CD8-positive, alpha-beta memory T cell (primary cell): ENCODE measurements at places on chromosomes 3 and 15.

DNA sequence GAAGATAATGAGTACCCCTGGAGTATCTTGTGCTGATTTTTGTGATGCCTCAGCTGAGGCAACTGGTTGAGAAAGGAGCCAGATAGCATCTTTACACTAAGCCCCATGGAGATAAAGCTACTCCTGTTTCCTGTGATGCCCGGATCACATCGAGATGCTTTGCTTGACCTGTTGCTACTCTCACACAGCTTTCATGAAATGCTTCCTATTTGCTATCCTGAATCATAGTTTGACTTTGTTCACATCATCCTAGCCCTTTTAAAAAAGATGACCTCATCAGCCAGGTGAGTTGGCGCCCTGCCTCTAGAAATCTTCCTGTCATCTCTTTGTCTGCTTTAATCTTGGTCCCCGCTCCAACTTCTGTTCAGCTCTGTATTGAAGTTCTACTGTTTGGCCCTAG lies 409.6 kb upstream of the TBL1XR1 start:
- DNase-seq: no peak

- no peak for DNase-seq
Observed at GRCh38 chr3:195565716-195566115, 18.0 kb downstream of the APOD start.

DNA sequence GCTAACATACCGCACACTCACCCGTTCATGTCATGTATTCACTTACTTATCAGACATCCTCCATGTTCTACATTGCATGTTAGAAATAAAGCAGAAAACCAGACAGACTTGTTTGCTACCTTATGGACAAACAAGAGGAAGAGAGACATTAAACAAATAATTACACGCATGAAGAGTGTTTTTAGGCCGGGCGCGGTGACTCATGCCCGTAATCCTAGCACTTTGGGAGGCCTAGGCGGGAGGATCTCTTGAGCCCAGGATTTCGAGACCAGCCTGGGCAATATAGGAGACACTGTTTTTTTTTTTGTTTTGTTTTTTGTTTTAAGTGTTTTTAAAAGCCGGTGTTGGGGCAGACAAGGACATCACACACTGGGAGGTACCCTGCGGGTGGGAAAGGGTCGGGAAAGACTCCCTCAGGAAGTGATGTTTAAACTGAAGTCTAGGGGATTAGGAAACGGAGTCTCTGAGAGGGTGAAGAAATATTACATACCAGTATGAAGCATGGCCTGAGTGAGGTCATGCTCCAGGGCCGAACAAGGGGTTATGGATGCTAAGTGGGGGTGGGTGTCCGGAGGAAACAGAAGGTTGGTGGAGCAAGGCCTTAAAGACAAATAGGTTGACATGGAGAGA lies 2.1 kb upstream of the USP3 start:
- no peak for DNase-seq

GRCh38 chr3:107365051-107365450 lies 12.2 kb upstream of the CCDC54 start:
- no peak for DNase-seq

DNA sequence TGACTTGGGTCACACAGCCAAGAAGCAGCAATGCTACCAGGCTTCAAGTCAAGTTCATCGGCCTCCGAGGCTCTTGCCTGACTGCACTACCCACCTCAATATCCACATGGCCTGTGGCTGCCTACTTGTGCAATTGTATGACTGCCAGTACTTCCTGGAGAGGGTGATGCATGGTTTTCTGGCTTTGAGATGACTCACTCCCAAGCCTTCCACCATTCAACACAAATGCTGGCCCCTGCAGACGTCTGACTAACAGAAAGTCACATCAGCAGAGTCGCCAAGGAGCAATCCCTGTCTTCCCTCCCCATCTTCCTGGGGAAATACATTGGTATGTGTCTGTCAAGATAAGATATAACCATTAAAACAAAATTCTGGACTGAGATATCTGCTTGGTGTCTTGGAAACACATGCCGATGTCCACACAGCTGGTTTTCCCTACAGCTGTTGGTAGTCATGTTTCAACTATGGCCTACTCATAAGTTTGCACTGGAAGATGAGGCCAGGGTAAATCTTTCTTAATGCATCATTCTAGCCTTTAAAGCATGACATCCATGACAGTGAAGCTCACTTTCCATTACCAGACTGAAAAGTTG lies 79.6 kb upstream of the SPATA12 start:
- no peak for DNase-seq

DNA sequence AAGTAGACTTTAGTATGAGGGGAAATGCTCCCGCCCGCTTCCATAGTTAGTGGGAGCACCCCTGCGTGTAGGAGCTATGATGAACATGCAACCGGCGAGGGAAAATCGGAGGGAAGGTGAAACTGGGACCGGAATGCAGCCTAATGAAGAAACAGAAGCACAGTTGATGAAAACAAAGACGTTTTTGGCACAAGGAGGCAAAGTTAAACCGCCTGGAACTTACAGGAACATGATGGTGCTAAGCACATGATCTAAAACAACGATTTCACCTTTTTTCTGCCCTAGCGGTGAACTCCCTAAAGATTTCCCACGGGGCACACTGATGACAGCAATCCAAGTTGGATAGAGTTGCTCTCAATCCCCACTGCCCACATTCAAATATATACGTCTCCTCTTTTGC lies 49.4 kb upstream of the SPATA12 start:
- no peak for DNase-seq

DNA sequence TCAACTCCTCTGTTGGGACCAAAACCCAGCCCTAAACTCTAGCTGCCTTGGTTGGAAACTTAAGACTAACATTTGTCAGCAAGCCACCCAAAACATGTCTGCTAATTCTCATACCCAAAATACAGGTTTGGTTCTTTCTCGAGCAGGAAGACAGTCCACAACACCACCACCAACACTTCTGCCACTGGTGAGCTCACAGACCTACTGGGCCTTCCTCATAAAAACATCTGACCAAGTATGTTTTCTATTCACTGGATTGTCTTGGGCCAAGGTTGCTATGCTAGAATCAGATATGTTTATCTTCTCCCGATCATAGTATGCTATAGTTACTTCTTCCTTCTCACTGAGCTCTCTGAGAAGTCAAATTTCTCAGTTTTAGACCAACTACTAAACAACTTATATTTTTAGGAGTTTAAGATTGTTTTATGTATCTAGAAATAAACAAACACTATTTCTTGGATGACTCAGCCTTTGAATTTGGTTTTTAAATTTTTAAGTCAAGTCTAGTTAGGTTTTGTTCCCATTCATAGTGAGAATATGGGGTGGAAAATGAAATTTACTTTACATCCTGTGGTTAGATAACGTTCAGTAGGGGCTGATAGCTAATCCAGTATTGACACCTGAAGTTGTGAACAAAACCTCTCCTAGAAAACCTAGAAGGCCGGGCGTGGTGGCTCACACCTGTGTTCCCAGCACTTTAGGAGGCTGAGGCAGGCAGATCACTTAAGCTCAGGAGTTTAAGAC lies 360.5 kb downstream of the RSL24D1 start:
- no peak for DNase-seq

DNA sequence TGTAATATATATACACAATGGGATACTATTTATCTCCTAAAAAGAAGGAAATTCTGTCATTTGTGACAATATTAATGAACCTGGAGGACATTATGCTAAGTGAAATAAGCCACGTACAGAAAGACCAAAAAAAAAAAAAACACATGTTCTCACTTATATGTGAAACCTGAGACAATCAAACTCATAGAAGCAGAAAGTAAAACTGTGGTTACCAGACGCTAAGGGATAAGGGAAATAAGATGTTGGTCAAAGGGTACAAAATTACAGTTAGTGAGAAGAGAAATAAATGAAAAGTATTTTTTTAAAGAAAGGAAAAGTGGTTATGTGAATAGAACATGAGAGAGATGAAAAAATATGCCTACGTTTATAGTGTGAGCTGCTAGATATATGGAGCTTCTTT lies 101.1 kb downstream of the CPNE4 start:
- no peak for DNase-seq

GRCh38 chr3:157652366-157652765 lies 149.2 kb upstream of the VEPH1 start:
- no peak for DNase-seq

DNA sequence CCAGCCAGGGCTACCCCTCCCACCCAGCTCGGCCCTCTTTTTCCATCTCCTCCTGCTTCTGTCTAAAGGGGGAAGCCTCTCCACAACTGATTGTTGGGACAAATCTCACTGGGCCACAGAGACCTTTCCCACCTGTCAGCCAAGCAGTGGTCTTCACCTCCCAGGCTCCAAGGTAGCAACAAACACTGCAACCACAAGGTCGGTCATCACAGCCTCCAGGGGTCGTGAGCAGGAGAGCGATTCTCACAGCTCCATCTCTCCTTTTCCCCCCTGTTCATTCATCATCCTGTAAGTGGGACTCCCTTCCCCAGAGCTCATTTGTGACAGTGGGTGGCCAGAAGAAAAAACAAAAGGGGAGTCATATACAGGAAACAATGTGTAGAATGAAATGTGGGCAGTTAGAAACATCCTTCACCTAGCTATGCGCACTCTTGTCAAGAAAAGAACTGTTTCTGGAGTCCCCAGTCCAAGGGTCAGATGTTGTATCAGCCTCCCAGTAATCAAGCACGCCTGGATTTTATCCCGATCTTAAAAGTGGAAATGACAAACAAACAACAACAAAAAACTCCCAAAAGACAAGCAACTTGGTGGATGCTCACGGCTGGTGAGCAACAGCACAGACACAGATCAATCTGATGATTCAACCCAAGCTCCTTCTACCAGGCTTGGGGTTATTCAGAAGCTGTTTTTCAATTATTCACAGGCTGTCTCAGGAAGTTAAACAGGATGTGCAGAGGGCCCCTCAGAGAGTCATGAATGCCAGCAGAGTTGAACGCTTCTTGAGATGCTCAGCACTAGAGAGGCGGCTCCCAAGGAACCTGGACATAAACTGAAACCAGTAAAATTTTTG lies 22.4 kb downstream of the LYZL4 start:
- peak; percentile 24 for DNase-seq

GRCh38 chr3:196793246-196793645 lies 53.6 kb downstream of the PAK2 start:
- DNase-seq: no peak

- DNase-seq: no peak
Observed at GRCh38 chr15:93563218-93563617, 474.2 kb upstream of the RGMA start.

GRCh38 chr3:24385012-24385615 lies 109.5 kb downstream of the THRB start:
- DNase-seq: no peak

GRCh38 chr15:101049282-101049681 lies 130.1 kb downstream of the LRRK1 start:
- DNase-seq: no peak

DNA sequence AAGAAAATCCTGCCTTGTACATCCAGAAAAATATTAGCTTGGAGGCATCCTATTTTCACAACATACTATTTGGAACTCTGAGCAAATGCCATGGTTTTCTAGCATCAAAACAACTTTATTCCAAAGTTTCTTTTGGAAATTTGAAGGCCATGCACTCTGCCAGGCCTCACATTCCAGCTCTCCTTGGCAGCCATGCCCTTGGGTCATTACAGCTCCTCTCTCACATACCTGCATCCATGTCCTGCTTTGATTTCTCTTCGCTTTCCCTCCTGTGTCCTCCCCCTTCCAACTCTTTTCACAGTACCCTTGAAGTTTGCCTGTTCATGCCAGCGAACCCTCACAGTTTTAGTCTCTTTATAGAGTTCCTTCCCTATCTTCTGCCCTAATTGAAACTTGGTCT lies 70.9 kb upstream of the TPRG1 start:
- DNase-seq: no peak

DNA sequence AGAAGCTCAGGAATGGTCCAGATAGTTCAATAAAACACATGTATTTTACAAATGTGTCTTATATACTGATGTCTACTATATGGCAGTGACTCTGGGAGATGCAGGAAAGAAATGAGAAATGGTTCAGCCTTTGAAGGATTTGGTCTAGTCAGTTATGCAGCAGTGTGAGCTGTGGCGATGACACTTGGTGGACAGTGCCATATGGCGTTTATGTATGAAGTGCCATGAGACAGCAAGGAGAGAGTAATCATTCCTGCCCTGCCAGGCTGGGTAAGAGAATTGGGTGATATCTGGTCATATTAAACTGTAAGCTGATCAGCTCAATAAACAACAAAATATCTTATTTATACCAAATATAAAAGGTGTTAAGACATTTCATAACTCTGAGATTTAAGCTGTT lies 47.6 kb upstream of the ANP32A start:
- DNase-seq: no peak

DNA sequence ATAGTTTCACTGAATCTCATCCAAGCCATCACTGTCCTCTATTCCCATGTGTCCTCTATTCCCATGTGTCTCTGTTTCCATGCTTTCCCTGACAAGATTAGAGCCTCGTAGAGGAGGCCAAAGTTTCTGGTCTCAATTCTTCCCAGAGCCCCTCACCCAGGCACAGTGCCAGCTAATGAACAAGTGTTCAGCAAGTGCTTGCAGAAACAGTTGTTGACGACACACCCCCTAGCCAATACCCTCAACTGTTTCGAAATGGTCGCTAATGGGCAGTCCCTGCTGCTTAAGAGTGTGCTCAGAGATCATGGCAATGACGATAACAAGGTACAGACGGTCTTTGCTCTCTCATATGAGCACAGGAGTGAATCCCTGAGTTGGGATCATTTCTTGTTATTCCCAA lies 73.4 kb downstream of the FAM174B start:
- DNase-seq: no peak

GRCh38 chr3:39127908-39128304 lies 20.4 kb downstream of the TTC21A start:
- DNase-seq: no peak

GRCh38 chr15:78810362-78811123 lies 721 bp downstream of the ADAMTS7 start:
- no peak for DNase-seq

- DNase-seq: no peak
Observed at GRCh38 chr3:104279617-104280016, 1087.1 kb upstream of the ALCAM start.

- DNase-seq: no peak
Observed at GRCh38 chr15:39462691-39463090, 118.2 kb upstream of the THBS1 start.

GRCh38 chr15:72584006-72584405 lies 70.5 kb upstream of the GOLGA6B start:
- no peak for DNase-seq

DNA sequence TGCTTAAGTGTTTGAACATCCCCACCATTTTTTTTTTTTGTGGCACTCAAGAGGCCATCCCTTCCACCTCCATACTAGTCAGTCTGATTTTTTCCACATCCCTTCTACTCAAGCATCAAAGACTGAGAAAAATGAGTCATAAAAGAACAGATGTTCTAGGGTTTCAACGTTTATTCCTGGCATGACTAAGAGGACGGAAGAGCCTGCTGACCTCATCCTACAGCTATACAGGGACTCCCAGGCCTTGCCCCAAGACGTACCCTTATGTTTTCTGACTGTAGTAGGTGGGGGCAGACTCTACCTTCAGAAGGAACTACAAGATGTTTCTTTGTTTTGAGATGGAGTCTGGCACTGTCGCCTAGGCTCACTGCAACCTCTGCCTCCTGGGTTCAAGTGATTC lies 3.3 kb upstream of the ITPKA start:
- DNase-seq: no peak

- peak; percentile 42 for DNase-seq
Observed at GRCh38 chr15:52677593-52678467, 1.4 kb downstream of the ATOSA start.

GRCh38 chr3:169161011-169161410 lies 502.5 kb downstream of the MECOM start:
- no peak for DNase-seq

GRCh38 chr3:106824856-106825255 lies 552.4 kb upstream of the CCDC54 start:
- DNase-seq: no peak
